Activated CD4-positive, alpha-beta memory T cell treated with anti-CD3 and anti-CD28 coated beads for 36 hours (primary cell): ENCODE measurements at places on chromosomes 12 and 14.

DNA sequence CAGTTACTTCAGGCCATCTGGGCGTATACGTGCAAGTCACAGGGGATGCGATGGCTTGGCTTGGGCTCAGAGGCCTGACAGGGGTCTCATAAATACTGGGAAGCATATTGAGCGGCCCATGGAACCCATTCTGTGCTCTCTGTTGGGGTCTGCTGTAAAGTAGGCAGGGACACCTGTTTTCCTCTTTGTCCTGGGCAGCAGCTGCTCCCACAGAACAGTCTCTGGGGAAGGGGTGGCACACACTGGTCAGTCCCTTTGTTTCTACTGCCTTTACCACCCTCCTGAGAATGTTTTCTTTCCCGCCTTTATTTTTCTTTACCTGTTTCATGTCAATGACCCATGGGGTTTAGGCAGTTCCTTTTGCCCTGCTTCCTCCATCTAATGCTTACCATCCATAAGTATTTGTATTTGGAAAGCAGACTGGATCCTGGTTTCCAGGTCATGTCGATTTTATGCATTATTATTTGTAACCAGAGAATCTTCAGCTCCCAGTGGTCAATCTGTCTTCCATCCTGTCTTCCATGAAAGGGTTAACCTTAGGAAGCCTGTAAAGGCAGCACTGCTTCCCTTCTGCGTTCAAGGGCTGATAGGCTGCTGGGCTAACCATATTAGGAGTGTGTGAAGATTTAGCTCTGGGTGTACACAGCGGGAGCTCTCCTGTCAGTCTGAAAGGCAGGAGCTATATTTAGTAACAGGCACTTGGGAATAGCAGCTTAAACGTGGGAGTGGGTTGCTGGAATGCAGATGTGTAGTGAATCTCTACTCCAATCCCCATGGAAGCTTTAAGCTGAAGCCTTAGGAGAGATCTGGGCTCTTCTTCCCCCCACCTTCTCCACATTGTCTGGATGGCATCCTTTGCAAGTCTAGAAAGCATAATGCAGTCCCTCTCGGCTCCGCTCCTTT, 124.0 kb downstream of the DYRK2 start:
- DNase-seq = no peak

DNA sequence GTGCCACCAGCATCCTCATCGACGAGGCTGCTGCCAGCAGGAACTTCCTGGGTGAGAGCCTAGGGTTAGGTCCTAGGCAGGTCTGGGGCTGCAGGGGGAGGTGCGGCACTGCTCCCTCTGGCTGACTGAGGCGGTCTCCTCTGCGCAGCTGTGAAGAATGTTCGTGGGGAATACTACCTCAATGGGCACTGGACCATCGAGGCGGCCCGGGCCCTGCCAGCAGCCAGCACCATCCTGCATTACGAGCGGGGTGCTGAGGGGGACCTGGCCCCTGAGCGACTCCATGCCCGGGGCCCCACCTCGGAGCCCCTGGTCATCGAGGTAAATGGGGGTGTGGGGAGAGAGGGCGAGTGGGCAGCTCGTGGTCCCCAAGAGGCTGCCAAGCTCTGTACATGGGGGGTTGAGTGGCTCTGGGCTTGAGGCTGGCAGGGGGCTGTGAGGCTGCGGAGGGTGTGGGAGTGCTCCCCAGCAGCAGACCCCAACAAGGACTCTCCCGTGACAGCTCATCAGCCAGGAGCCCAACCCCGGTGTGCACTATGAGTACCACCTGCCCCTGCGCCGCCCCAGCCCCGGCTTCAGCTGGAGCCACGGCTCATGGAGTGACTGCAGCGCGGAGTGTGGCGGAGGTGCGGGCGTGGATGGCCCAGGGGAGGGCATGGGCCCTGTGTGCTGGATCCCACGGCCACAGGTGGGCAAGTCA, 14.4 kb downstream of the PAPLN start:
- no peak for DNase-seq

- no peak for DNase-seq
Measured at GRCh38 chr12:49887091-49887490, 16.6 kb downstream of the FAIM2 start.

- DNase-seq = no peak
Measured at GRCh38 chr14:59538936-59539335, 37.7 kb downstream of the CCDC175 start.

- no peak for DNase-seq
Measured at GRCh38 chr14:25431211-25432076, 381.5 kb upstream of the STXBP6 start.

DNA sequence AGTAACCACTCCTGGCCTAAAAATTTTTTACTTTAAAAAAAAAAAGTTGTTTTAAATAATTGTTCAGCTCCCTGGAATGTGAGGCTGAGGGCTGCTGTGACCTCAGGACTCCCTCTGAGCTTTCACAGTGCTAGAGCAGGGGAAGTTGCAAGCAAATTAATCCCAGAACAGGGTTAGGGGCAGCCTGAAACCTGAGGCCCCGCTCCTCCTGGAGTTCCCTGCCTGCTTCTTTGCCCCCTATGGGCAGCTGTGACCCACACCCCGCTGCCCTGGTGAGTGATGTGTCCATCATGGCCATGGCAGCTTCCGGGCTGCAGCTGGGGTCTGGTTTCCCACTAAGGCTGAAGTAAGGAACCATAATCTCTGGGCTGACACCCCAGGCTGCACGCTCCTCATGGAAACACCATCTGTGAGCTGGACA, 9.5 kb downstream of the RITA1 start:
- DNase-seq = no peak

- DNase-seq = no peak
Measured at GRCh38 chr12:75317784-75318183, 12.3 kb downstream of the CAPS2 start.

- DNase-seq = peak; percentile 19
Measured at GRCh38 chr14:99524804-99525698, 43.8 kb downstream of the CCNK start.

DNA sequence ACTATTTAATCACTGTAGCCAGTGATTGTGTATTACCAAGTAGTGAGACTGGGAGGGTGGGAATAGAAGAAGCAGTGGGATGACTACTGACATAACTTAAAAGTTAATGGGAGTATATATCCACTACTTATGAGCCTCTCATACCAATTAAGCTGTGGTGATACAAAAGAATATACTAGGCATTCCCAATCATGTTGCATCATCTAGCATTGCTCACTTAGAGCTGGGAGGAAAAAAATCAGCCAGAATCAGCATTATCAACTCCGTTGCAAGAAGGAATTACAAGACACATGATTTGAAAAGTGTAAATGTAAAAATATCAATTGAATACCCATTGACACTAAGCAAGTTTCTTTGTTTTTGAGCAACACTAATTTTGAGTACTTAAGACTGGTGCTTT, 745 bp upstream of the PPP1R36 start:
- no peak for DNase-seq

DNA sequence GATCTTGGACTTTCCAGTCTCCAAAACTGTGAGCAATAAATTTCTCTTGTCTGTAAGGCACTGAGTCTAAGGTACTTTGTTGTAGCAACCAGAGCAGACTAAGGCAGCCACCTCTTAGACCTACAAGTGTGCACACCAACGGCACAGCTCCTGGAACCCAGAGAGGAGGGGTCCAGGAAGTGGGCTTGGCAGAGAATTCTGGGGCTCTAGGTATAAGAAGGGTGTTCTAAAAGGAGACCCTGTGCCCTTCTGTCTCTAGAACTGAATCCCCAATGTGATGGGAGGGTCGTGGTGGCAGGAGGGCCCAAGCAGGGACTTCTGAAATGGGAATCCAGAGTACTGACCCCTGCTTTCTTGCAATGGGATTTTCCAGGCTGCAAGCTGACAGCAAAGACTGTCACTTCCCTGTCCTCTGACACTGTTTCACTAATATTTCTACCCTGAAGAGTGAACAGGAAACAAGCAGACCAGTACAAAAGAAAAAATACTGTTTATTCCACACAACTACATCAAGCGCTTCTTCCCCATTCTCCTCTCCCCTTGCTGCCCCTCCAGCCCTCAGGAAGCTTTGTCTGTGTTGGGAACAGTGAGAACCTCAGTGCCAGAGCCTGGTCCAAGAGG, 13.6 kb upstream of the TFCP2 start:
- DNase-seq = no peak

DNA sequence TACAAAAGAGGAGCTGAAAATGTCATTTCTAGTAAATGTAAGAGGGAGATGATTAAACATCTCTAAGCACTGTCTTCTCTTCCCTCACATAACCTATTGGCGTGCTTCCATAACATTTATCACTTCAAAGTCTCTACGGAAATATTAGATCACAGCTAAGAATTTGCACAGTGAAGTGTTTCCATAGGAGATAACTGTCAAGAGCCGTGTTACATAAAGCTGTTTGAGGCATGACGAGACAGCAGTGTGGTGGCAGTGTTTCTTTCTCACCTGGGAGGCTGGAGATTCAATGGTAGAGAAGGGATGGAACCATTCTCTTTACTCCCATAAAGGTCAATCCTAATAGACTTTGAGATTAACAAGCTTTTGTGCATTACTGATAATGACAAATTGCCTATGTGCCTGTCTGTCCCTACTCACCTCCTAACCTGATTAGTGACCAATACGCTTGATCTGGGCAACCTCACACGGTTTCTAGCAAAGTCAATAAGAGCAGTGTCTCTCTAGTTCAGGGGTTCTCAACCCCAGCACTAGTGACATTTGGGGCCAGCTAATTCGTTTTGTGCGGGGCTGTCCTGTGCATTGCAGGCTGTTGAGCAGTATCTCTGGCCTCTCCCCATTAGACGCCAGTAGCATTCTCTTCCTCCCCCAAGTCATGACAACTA, 35.3 kb downstream of the FBXW8 start:
- DNase-seq = no peak

DNA sequence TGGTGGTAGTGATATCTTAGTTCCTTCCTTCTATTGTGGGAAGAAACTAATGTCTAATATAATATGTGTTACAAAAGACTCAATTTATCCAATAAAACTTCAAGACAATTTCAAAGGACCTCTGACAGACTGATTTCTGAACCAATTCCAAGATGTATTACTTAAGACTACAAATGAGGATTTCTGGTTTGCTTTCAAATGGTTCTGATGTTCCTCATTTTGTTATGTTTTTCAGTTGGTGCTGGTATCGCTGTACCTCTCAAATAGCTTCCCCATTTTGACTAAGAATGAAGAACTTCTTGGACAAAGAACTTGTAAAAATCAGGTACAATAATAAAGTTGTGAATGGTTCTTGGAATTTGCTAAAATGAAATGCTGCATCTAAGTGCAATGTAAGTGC, 19.4 kb upstream of the MBIP start:
- no peak for DNase-seq

- DNase-seq = no peak
Measured at GRCh38 chr14:100408350-100409002, 85.3 kb downstream of the SLC25A47 start.

GRCh38 chr14:92555465-92556111, 42.0 kb downstream of the RIN3 start:
- no peak for DNase-seq

DNA sequence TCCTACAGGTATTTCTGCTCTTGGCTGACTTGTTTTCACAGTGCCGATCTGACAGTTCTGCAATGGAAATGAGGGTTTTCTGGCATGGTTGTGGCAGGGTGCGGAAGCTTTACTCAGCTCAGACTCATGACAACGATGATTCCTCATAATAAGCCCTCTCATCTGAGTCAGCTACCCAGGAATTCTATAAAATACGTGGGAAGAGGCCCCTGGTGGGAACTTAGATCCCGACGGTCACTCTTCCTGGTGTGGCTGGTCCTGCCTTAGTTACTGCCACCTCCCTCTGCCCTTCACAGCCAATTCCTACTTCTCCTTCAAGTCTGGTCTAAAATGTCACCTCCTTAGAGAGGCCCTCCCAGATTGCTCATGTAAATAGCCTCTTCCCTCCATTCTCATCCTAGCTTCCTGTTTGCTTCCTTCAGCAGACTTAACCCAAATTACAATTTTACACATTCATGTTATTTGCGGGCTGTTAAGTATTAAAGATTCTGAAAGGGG, 104.2 kb upstream of the MAP1LC3B2 start:
- DNase-seq = no peak

DNA sequence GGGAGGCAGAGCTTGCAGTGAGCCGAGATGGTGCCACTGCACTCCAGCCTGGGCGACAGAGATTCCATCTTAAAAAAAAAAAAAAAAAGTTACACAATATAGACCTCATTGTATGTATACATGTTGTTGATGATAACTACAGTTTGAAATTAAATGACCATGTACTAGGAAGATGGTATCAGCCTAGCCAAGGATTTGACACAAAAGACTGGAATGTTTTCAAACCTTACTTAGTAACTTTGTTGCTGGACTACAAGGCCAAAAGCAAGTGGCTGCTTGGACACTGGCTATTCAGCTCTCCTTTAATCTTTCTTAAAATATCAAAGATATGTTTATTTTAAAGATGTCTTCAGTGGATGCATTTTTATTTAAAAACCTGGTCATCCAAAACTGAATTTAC, 18.9 kb upstream of the NUDT4 start:
- no peak for DNase-seq

- DNase-seq = no peak
Measured at GRCh38 chr12:46201284-46201789, 67.5 kb downstream of the SLC38A1 start.

GRCh38 chr14:95361373-95362137, 41.8 kb upstream of the CLMN start:
- peak; percentile 61 for DNase-seq

GRCh38 chr12:21773263-21773741, 1.2 kb downstream of the KCNJ8 start:
- DNase-seq = peak; percentile 34

GRCh38 chr12:95424271-95424994, 49.5 kb upstream of the METAP2 start:
- no peak for DNase-seq

DNA sequence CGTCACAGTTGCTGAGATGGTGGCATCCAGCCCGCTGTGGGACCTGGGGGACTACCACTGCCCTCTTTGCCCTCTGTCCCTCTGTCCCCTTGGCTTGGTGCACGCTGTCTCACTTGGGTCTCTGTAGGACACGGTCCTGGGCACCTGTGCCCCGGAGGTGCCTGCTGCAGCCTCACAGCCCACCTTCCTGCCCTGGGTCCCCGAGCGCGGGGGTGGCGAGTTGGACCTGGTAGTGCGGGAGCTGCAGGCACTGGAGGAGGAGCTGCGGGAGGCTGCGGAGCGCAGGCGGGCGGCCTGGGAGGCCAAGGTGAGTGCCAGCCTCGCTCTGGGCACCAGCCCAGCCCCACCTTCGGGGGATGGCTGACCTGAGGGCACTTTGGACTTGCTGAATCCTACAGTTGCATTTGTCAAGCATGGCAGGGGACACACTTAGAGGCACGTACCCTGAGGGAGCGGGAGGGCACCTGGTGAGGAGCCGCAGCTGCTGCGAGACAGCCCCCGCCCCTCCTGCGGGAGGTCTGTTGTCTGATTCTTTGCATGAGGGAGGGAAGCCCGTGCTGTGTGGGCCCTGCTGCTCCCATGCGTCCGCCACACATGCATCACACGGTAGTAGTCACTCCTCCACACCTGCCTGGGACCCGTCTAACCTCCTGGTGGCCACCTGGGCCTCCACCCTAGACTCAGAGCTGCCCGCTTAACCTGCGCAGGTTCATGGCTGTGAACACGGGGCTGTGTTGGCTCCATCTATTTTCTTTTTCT, 6.8 kb downstream of the TEDC1 start:
- no peak for DNase-seq

DNA sequence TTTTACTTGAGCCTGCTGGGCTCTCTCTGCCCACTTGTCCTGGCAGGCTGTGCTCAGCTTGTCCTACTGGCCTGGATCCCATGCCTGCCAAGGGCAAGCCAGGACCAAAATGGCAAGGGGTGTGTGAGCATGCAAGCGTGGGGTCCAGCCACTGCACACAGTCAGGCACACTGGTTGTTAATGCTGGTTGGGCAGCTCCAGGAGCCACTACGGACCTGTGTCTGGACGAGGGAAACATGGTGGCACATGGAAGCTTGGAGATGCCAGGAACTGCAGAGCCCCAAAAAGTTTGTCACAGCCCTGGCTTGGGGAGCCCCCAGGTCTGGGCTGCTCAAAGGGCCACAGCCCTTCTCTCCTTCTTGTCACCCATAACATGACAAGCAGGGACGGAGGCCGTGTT, 83.8 kb downstream of the ACSS3 start:
- no peak for DNase-seq
